ENCODE measurements at places on chromosomes 4 and X.

GRCh38 chr4:11623726-11624037 is 195.0 kb upstream of the HS3ST1 start:
- DNase-seq, result no peak

GRCh38 chrX:123590842-123591486 is 141.9 kb downstream of the THOC2 start:
- no peak for DNase-seq

DNA sequence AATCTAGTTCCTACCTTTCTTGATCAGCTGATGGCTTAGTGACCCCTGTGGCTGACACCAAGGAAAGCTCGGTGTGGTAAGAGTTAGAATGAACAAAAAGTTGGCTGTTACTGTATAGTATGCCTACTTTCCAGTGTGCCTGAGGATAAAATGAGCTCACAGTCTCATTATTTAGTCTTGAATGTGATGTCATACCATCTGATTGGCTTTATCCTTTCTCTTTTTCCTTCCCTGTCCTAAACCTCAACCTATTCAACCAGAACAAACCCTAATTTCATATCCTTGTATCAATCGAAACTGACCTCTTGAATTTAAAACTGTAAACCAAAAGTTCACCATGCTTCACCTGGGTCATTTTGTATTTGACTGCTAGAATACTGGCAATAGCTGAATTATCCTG is 156.4 kb downstream of the PPARGC1A start:
- DNase-seq, result no peak

DNA sequence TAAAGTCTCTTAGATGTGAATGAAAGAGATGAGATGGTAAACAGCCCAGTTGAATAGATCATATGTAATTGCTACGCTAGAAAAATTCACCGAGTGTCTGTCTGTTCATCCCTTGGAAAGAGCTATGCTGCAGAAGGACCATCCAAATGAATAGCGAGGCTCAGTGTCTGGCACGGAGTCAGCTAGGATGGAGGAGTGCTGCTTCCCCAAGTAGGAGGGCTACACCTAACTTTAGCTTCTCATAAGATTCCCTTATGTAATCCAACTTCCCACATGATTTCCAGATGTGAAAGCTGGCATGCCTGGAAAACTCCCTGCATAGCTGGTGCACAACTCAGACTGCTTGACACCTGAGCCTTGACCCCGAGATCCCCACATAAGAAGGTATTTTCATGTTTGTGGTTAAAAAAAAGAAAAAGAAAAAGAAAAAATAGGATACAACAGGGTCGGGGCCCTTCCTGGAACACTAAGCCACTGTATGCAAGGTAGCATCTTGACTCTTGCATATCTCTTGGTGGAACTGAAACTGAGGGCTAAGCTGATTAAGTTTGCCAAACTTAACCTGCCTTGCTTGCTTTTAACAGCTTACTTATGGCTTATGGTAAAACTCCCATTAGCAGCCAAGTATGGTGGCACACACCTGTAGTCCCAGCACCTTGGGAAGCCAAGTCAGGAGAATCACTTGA is 82.3 kb downstream of the FREM3 start:
- no peak for DNase-seq

DNA sequence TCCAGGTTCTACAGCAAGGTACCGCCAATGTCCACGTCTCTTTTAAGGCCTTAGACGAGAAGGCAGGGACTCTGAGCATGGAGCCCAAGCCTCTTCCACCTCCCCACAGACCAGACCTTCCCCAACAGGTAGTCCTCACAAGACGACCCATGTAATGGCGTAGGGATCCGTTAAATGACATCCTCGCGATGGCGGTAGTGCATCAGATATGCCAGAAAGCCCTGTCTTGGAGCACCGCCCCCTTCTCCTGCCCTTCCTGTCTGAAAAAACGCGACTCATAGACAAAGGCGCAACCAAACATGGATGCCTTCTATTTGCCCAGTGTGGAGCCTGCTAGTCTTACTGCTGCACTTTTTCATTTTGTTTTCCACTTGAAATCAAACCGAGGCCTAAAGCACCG is 185.4 kb downstream of the OR13H1 start:
- DNase-seq, result peak; percentile 86

DNA sequence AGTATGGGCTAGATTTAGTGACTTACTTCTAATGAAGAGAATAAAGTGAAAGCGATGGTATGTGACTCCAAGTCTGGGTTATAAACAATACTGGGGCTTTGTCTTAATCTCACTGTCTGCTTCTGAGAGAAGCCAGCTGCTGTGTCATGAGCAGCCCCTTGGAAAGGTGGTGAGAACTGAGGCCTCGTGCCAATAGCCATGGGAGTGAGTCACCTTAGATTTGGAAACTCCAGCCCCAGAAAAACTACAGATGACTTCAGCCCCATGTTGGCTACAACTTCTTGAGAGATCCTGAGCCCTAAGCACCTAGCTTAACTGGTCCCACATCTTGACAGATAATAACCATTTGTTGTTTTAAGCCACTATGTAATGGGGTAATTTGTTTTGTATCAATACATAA is 77.6 kb downstream of the CWH43 start:
- no peak for DNase-seq

DNA sequence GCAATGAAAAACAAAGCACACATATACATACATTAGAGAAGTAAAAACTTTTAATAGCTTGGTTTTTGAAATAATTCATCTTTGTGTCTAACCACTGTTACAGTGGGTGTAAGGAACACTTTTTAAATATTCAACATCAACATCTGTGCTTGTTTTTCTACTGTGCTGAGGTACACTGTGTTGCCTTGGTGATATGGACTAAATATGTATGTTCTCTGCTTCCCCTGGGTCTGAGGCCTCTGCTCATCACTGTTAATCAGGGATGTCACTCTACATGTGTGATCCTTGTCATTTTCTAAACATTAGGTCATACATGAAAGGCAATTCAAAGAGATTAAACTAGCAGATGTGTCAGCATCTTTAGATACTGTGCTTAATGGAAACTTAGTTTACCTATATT is 10.9 kb downstream of the MCTS1 start:
- no peak for DNase-seq

DNA sequence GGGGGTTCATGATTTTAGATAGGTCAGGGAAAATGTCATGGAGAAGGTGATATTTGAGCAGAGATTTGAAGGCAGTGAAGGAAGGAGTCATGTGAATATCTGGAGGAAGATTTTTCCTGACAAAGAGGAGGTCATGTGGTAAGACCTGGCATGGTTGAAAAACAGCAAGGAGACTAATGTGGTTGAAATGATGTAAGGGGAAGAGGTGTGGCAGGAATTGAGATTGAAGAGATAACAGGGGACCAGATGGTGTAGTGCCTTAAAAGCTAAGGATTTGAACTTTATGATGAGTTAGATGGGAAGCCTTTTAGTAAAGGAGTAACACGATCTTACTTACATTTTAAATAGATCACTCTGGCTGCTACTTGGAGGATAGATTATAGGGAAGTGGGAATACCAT is 210.9 kb downstream of the RTL9 start:
- no peak for DNase-seq

DNA sequence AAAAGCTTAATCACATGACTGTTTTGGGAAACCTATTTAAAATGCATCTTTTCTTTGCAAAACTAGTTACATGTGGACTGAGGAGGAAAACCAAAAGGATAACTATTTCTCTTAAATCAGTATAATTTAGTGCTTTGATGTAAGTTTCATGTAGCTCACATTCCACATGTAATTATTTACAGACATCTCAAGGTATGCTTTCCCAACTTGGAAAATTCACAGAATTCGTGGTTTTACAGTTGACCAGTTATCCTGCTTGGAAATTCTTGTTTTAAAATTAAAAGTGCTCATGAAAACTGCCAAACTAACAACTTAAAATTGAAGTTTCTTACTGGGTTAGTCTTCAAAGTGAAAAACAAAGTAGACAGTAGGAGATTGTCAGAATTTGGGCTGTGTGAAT is 52.4 kb downstream of the EDNRA start:
- no peak for DNase-seq

- DNase-seq, result no peak
Measured at GRCh38 chr4:56321251-56321650, 66.0 kb downstream of the AASDH start.

GRCh38 chrX:68433981-68434299 is 645 bp upstream of the OPHN1 start:
- no peak for DNase-seq

DNA sequence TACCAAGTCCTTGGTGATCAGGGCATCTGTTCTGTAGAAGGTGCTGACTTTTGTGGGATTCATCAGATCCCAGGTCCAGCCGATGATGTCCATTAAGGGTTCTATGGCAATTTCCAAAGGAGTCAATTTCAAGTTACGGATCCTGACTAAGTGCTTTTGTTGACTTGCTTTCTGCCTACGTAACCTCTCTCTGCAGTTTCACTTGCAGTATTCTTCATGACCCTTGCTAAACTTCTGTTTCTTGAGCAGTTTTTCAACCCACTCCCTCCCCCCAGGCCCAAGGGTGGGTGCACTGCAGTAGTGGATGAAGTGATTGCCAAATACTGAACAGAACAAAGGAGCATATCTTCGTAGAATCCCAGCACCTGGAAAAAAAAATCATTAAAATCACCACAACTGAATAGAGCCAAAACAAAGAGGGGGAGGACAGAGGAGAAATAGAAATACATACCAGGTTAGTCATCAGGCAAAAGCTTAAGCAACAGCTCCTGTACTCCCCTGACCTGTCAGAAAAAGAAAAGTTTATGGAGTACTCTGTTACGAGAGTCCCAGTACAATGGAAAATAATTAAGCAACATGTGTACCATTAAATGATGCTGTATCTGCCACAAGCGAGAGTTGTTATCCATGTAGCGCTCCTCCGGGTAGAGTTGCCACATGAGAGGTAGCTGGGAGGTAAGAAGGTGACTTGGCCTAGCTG is 5.8 kb downstream of the CMC4 start:
- no peak for DNase-seq

- no peak for DNase-seq
Measured at GRCh38 chr4:5552451-5552850, 155.9 kb downstream of the EVC2 start.

GRCh38 chr4:144647590-144647989 is 1.6 kb downstream of the HHIP start:
- DNase-seq, result no peak

DNA sequence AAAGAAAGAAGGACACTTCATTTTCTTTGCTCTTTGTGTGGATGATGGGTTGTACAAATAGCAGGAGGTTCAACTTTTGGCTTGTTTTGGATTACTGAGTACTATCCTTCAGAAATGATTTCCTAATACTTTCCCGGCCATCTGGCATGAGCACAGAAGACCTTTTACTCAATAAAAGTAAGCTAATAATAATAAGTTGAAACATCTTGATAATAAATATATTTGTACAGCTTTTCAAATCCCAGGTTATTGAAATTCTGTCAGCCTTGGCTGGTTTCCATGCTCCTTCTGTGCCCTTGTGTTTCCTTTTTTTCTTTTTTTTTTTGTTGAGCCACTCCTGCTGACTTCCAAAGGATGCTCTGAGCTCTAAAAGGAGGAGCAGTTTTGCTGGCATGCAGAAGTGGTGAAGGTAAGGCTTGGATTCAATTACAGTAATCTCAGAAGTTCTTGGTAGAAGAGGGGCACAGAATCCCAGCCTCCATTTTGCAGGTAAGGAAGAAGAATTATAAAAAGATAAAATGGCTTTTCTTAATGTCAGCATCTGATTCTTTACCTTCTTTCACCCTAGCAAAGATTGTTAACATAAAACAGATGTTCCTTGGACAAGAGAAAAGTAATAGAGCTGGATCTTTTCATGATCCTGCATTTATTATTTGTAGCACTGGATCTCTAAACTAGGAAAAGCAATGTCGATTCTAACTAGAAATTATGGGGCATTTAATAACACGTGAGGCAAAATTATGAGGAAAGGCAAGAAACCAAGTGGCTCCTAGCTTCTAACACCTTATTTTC is 31.9 kb downstream of the REPS2 start:
- DNase-seq, result no peak

GRCh38 chr4:168693750-168694490 is 197.1 kb downstream of the PALLD start:
- no peak for DNase-seq

GRCh38 chr4:88753658-88754571 is 56.3 kb upstream of the NAP1L5 start:
- DNase-seq, result no peak

GRCh38 chr4:143514497-143514896 is 995 bp downstream of the SMARCA5 start:
- DNase-seq, result peak; percentile 19

- DNase-seq, result no peak
Measured at GRCh38 chr4:88706574-88706973, 8.9 kb upstream of the NAP1L5 start.

All from naive thymus-derived CD8-positive, alpha-beta T cell (primary cell).